ENCODE measurements at places on chromosomes 1 and 21.

DNA sequence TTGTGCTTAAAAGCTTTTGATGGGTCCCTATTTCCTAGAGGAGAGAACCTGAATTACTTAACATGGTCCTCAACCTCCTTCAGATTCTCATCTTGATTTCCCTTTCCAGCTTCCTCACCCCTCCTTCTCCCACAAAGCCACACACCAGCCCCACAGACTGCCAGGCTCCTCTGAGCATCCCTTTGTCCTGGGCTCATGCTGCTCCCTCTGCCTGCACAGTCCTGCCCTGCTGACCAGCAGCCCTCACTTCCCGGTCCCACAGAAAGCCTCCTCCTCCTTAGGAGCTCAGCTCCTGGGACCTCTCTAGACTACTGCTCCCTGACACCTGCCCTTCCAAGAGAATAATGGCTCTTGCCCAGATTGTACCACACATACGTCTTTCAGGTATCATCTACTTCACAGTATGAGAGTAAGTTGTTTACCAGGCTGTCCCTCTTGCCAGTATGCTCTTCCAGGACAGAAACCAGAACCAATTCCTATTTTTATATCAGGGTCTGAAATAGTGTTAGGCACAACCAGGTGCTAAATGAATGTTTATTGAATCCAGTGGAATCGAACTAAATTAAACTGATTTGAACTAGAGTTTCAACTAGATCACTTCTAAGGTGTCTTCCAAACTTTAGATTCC is 373.4 kb downstream of the LMX1A start:
- DNase-seq, result peak; percentile 6

DNA sequence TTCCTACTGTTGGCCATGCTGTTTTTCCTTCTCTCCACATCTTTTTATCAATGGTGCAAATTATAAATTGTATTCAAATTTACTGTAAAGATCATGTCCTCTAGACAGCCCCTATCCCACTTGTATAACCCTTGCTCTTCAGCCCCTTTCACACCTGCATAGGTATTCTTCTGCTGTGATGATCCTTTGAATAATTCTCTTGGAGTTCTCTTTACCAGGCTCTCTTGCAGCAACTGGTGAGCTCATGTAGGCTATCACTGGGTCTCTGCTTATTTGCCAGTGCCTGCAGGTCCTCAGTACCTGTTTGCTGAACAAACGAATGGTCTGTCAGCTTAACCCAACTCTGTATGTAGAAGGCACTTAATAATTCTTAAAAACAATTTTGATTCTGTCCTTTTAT is 8.2 kb downstream of the PTPRC start:
- DNase-seq, result peak; percentile 47

GRCh38 chr21:15140321-15141019 is 75.7 kb upstream of the NRIP1 start:
- DNase-seq, result peak; percentile 90

- DNase-seq, result no peak
These were observed 107.6 kb downstream of the PLXNA2 start for GRCh38 chr1:208136459-208137182.

GRCh38 chr1:115412733-115413132 is 74.7 kb upstream of the NGF start:
- DNase-seq, result peak; percentile 9

- no peak for DNase-seq
These were observed 140.0 kb downstream of the OMA1 start for GRCh38 chr1:58406301-58407071.

DNA sequence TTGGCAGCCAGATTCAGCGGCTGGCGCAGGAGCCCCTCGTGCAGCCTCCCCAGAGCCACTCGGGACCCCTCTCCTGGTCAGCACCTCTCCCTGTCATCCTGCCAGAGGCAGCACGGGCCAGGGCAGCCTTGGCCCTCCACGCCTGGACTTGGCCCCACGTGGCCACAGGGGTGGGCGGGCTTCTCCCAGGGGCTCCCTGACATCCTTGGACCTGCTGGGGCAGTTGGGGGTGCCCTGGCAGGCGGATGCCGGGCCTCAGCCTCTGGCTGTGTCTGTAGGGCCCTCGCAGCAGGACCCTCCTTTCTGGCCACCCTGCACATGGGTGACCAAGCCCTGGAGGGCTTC is 60.2 kb downstream of the MORN1 start:
- no peak for DNase-seq

- peak; percentile 32 for DNase-seq
These were observed 41.3 kb upstream of the GNG12 start for GRCh38 chr1:67874501-67875111.

GRCh38 chr1:7948960-7949359 is 8.3 kb upstream of the TNFRSF9 start:
- DNase-seq, result no peak

GRCh38 chr1:7594714-7595295 is 176.3 kb upstream of the VAMP3 start:
- no peak for DNase-seq

DNA sequence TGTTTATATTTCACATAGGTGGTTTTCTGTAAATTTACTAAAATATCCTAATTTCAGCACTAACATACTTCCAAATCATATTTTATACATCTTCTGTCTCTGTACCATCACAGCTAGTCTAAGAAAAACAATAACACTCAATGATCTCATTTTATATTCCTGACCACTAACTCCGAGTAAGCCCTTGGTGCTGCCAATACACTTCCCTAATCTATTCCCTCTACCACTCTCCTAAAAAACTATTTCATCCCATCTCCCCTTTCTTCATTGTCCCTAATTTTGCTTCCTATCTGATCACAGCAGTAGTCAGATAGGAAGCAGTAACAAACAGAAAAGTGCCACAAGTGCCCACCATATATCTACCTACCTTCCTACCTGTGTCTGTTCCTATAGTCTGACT is 36.2 kb downstream of the ASH1L start:
- no peak for DNase-seq

- no peak for DNase-seq
These were observed 89.3 kb downstream of the PEX14 start for GRCh38 chr1:10564063-10564462.

DNA sequence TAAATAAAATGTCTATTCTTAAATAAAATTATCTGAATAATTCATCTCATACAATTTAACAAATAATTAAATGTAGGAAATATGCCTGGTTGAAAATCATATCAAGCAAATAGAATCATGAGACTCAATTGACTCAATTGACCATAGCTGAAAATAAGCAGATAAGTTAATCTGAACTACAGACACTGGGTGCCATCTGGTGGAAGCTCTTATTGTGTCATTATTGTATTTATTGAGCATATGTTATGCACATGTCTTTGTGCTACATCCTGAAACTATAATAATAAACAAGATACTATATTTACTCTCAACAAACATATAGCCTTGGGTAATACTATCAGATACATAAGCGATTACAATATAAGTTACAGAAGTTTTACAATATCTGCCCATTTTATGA is 41.0 kb downstream of the BRINP3 start:
- DNase-seq, result peak; percentile 53

DNA sequence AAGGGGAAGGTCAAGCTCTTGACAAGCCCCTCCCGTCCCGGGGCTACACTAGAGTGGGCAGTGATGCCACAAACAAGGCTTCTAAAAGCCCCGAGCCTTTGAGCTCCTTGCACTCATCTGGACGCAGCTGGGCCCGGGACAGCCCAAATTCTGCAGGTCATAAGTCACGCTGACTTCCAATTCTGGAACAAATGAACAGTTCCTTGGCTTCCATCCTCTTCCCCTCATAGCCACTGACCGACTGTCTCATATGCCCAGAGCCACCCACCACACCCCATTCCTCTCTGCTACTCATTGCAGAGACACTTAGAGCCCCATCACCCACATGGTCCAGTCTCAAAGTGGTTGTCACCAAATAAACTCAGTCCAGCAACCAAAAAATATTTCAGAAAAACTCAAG is 32.8 kb upstream of the PRELP start:
- DNase-seq, result no peak

- peak; percentile 90 for DNase-seq
These were observed 228.8 kb downstream of the COL11A1 start for GRCh38 chr1:102879439-102879993.

DNA sequence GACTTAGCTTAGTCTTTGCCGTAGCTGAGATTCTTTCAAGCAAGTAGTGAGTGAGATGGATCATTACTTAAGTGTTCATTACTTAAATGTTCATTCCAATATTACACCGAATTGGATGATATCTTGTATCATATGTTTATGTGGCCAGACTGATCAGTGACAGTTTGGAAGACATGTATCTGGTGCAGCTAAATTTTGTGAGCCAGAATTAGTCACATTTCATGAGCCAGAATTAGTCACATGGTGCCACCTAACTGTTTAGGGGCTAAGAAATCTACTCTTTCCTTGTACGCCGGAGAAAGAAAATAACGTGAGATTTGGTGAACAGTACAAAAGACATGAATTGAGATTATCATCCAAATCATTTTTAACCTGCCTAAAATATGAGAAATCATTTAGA is 355.6 kb downstream of the USP25 start:
- no peak for DNase-seq

DNA sequence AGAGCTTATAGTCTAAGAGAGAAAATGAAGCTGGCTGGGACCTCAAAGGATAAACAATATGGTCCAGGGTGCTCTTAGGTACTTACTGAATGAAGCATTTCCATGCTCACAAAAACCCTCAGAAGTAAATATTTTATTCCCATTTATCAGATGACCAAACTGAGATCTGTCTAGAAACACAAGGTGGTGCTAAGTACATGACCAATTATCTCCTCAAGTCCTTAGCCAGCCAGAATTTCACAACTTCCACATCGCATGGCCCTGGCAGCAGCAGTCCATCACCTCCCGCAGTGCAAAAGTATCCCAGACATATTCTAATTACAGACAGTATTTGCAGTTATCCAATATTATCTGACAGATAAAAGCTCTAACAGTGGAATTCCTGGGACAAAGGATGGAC is 321.7 kb upstream of the PROX1 start:
- DNase-seq, result peak; percentile 50

DNA sequence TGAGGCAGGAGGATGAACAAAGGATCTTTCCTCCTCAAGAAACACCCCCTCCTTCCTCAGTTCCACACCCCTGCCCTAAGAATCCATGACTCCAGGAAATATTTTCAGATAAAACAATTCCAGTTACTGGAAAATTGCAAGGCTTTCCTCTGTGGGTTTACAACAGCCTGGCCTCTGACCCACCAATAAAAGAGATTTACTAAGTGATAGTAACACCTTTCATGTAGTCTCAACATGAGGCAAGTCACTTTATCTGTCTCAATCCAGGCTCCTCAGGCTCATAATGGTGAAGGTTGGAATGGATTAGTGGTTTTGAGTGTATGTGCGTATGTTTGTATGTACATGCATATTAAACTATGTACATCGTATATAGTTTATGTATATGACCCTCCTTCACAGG is 71.4 kb upstream of the PPP2R5A start:
- DNase-seq, result no peak

- peak; percentile 99 for DNase-seq
These were observed at the start of gene PNRC2 for GRCh38 chr1:23959461-23960290. PNRC2 (plus strand) TSS chr1:23959828; CDS start chr1:23961458, 1,630 bp downstream.

- DNase-seq, result peak; percentile 52
These were observed 319.1 kb downstream of the GPATCH2 start for GRCh38 chr1:217311766-217312165.

Data from DMS53 (cell line).